Omental fat pad (tissue), 4 donors: ENCODE measurements at places on chromosomes 12 and 14. TPM values are rescaled to one million over a fixed set of nuclear protein-coding genes. Genes with fewer than 3 reads are reported as not detected.

GRCh38 chr14:80637756-80638619 lies 303.6 kb downstream of the CEP128 start:
- DNase-seq = no peak

DNA sequence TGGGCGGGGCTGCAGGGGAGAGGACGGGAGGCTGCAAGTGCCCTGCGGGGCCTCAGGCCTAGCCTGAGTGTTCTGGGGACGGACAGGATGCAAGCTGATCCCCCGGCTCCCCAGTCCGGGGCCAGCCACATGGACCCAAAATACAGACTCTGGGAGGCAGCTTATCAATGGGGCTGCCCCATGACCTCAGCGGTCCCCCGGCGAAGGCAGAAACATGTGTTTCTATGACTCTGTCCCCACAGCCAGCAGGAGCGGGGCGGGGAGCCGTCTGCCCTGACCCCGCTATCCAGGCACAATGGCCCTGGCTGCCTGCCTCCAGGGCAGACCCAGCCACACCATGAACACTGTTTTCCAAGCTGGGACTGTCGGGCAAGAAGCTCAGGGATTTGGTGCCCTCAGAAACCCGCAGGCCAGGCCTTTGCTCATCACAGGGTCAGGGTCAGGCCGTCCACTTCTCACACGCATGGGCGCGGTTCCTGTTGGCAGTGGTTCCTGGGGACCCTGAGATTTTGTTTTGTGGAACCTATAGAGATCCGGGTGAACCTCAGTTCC lies 75.0 kb downstream of the RFLNA start:
- no peak for DNase-seq

DNA sequence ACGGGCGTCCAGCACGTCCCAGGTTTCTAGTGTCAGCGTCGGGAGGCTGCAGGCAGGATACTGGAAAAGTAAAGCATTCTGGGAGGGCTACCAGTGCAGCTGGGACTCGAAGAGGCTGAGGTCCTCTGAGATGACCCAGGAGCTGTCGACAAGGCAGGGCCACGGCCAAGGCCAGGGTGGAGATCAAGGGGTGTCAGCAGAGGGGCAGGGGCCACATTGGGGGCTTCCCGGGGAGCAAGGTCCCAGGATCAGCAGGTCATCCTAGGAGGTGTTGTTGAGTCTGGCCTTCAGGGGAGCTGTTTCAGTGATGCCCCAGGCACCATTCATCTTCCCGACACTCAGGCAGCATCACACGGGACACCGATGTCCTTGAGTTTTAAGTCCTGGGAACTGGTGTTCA lies 377.8 kb upstream of the SFSWAP start:
- DNase-seq = no peak

- DNase-seq = no peak
Measured at GRCh38 chr14:31954991-31955390, 122.1 kb upstream of the ARHGAP5 start.

GRCh38 chr12:12803186-12803585 lies 10.0 kb upstream of the DDX47 start:
- DNase-seq = peak; percentile 34

DNA sequence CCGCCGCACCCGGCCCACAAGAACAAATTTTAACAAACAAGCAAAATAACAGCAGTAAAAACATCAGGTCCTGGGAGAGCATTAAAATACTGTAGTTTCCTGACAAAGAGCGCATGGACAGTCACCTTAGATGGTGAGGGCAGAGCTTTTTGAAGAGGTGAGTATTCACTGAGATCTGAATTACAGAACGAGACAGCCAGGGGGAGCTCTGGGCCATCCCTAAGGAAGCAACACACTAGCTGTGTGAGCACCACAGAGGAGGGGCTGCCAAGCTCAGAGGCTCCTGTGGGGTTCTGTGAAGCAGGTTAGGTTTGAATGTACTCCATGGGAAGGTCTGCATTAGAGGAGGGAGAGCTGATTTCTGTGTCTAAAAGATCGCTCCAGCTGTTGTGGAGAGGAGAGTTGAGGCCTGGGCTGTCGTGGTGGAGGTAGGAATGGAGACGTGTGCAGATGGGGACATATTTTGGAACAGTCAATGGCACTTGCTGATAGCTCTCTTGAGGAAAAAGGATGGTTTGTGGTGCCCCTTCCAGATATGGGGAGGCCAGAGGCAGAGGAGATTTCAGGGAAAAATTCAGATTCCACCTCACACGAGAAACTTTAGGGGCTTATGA lies 72.9 kb downstream of the TRAFD1 start:
- DNase-seq = no peak

DNA sequence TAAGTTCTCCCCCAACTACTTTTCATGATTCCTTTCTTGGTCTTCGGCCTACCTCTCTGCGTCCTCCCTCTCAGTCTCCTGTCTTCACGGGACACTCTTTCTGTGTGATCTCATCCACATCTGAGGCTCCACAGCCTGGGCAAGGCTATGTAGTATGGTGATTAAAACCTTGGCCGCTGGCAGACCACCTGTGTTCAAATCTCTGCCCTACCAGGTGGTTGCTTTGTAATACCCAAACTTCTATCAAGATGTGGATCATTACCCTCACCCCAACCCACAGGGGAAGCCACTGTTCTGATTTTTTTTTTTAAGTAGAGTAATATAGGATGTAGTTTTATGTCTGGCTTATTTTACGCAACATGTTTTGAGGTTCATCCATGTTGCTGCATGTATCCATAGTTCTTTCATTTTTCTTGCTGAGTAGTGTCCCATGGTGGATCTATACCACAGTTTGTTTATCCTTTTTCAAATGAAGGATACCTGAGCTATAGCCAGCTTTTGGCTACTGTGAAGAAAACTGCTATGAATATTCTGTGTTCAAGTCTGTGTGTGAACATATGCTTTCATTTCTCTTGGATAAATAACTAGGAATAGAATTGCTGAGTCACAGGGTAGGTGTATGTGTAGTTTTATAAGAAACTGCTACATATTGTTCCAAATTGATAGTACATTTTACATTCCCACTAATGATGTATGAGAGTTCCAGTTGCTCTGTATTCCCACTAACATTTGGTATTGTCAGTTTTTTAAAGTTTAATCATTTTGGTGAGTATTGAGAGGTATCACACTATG lies 8.3 kb upstream of the STAT6 start:
- no peak for DNase-seq

DNA sequence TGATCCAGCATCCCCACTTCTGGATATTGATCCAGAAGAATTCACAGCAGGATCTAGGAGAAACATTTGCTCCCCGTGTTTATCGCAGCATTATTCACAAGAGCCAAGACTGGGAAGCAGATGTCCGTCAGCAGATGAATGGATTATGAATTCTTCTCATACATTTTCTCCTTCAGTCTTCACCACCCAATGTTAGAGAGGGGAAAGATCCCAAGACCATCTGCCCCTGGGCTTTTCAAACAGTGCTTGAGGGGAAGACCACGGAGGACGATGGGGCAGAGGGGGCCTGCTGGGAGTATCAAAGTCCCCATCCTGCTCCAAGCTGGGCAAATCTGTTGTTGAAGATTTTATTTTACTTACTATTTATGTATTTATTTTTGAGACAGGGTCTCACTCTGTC lies 41.1 kb downstream of the SERPINA3 start:
- no peak for DNase-seq

DNA sequence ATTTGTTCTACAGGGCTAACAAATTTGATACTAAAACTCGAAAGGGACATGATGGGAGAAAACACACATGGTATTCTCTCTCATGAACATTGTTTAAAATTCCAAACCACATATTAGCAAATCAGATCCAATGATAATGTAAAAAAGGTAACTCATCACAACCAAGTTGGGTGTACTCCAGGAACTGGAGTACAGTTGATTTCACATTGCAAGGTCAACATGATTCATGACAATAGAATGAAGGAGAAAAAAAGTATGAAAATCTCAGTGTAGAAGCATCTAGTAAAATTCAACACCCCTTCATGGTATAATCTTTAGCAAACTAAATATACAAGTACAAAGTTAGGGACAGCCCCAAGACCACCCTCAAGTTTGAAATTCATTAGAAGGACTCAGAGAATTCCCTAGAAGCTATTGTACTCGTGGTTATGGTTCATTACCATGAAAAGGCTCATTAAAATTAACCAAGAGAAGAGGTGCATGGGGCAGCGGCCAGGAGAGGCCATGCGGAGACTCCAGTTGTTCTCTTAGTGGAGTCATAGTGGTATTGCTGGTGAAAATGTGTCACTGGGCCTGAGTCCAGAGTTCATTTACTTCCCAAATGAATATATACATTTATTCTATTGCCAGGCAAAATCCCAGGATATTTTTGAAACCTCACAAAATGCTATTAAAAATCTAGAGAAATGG lies 3.1 kb upstream of the CDCA4 start:
- no peak for DNase-seq

- DNase-seq = peak; percentile 60
Measured at GRCh38 chr12:102948941-102949352, 8.5 kb upstream of the ASCL1 start.

- no peak for DNase-seq
Measured at GRCh38 chr12:122489038-122489437, 11.7 kb downstream of the ZCCHC8 start.

GRCh38 chr14:99632410-99633035 lies 12.4 kb upstream of the HHIPL1 start:
- DNase-seq = no peak

GRCh38 chr12:123095078-123095881 lies 55.6 kb downstream of the PITPNM2 start:
- DNase-seq = no peak

DNA sequence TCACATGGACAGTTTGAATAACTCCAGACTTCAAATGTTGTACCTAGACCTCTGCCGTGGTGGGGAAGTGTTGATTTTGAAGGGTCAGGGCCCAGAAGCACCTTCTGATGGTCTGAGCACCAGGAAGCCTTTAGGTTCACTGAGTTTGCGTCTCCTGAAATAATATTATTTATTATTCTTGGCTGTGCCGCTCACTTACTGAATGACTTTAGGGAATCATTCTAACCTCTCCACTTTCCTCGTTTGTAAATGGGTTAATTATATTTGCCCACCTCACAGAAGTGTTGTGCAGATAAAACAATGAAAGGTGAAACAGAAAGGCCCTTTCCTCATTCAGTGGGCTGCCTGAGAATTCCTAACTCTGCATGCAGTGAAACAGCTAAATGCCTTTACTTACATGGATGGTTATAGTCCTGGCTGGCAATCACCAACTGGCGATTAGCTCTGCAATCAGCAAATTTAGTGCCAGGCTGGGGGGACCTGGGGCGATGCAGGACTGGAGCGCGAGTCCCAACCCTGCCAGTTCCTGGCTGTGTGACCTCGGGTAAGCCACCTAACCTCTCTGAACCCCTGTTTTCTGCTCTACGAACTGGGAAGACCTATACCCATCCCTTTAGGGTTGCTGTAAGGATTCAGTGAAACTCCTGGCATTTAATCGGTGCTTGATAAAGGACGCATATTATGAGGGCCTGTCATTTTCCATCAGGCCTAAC lies 57.5 kb downstream of the MAP1LC3B2 start:
- no peak for DNase-seq

DNA sequence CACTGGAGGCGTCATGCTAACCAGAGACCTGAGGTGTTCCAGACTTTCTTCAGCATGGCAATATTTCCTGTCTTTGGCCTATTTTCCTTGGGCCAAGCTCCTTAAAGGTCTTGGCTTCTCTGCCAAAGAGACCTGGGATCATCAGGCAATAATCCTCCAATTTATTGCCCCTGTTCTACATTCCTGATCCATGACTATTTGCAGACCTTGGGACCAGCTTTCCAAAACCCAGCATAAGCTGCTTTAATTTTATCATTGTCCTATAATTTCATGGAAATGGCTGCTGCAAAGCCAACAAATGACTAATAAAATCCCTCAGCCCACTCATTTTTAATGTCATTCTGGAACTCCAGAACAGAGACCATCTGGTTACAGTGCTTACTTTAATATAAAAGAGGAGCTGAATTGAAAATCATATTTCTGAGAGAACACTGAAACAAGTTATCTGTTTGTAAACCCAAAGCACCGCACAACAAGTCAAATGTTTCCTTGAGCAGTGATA lies 166.9 kb upstream of the BTG1 start:
- DNase-seq = no peak

DNA sequence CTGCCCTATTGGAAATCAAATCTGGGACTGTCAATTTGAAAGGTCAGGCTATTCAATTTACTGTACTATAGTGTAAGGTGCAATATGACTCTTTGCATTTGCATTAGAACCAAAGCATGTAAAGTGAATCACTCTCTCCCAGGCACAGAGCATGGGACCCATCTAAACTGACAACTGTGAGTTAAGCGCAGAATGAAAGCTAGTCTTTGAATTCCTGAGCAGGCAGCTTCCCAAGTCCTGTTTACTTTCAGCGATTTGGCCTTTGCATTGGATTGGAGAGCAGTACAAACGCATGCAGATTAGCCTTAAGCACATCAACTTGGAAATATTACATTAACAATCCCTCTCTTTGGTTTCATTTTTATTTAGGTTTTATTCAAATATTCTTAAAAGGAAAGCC lies 74.6 kb downstream of the RERG start:
- DNase-seq = no peak

The HSPA2 gene
- 23.4 TPM for total RNA-seq

- DNase-seq = no peak
Measured at GRCh38 chr12:21763531-21763930, 11.0 kb downstream of the KCNJ8 start.

The MAP1LC3B2 gene
- total RNA-seq = 7.1 TPM

DNA sequence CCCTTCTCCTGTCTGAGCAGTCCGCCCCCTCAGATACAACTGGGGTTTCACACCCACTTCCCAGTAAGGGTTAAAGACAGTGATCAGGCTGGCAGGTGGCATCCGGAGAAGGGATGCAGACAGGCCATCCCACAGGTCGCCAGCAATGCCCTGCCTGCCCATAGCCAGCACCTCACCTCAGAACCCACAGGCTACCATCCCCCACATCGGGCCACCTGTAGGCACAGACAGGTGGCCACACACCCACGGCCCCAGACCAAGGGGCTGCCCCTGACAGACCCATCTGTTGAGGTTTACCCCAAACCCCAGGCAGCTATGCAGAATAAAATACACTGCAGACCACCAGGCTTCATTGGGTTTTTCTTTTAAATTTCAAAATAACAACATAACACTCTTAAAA lies 57.5 kb downstream of the CCNK start:
- no peak for DNase-seq

The SPRYD4 gene
- total RNA-seq = 2.3 TPM

DNA sequence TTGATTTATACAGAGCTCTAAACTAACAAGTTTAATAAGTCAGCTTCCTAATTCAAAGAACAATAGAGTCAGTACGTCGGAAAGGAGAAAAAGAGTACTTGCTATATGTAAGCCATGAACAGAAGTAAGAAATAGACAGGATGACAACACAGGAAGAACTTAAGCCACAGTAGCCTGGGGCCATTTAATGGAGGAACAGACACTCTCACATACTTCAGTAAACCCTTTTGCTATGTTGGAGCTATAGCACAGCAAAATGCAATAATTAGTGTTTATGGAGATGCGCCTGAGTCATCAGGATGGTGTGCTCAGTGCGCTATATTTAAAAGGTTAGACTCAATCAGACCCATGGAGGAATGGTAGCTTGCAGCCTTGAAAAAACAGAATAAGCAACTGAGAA lies 61.0 kb downstream of the SRGAP1 start:
- DNase-seq = no peak

GRCh38 chr14:75059642-75060041 lies 4.2 kb downstream of the ACYP1 start:
- no peak for DNase-seq

The KRT84 gene
- not detected for total RNA-seq
